ENCODE measurements at places on chromosomes 2 and 18. TPM values are rescaled to one million over a fixed set of nuclear protein-coding genes. Genes with fewer than 3 reads are reported as not detected.

The KIAA2012 gene
- not detected for total RNA-seq

The ANKRD30BL gene
- total RNA-seq: under 0.01 TPM

The AGXT gene
- total RNA-seq: not detected

The LINC00305 gene
- not detected for total RNA-seq

The IL18RAP gene
- total RNA-seq: 0.48 TPM

The SERPINB11 gene
- not detected for total RNA-seq

The KCNK3 gene
- total RNA-seq: not detected

The RESP18 gene
- total RNA-seq: not detected

The TRABD2A gene
- 0.72 TPM for total RNA-seq

The CCL20 gene
- total RNA-seq: 158 TPM

The GPR155 gene
- total RNA-seq: 1.7 TPM

The RAB6C gene
- total RNA-seq: not detected

The SERPINB12 gene
- total RNA-seq: 0.48 TPM

The CHST9 gene
- total RNA-seq: 1.3 TPM

The TMEM247 gene
- total RNA-seq: not detected

The DDX1 gene
- total RNA-seq: 66.3 TPM

The MAP2 gene
- total RNA-seq: 5.3 TPM

The FAM110C gene
- total RNA-seq: 21.4 TPM

The SF3B6 gene
- 212 TPM for total RNA-seq

The COBLL1 gene
- 6.7 TPM for total RNA-seq

The GBX2 gene
- not detected for total RNA-seq

The ZNF892 gene
- total RNA-seq: 7.2 TPM

The NCK2 gene
- total RNA-seq: 106 TPM

The MOGAT1 gene
- not detected for total RNA-seq

The DPYSL5 gene
- not detected for total RNA-seq

The PKDCC gene
- 1.9 TPM for total RNA-seq

The DOK6 gene
- total RNA-seq: under 0.01 TPM

The YWHAQ gene
- 206 TPM for total RNA-seq

The LRP2 gene
- total RNA-seq: under 0.01 TPM

The ASB18 gene
- total RNA-seq: not detected

The DYNAP gene
- total RNA-seq: not detected

The FOXD4L1 gene
- under 0.01 TPM for total RNA-seq

The ADAM23 gene
- total RNA-seq: 0.24 TPM

The CNTNAP5 gene
- total RNA-seq: not detected

The ALKAL2 gene
- not detected for total RNA-seq

The MSH6 gene
- 26.6 TPM for total RNA-seq

The ICOS gene
- not detected for total RNA-seq

The RPL37A gene
- 1,875 TPM for total RNA-seq

The LONRF2 gene
- under 0.01 TPM for total RNA-seq

The NT5DC4 gene
- not detected for total RNA-seq

The TDRD15 gene
- not detected for total RNA-seq

The LIMS2 gene
- total RNA-seq: under 0.01 TPM

The ZNF236 gene
- total RNA-seq: 8.0 TPM

The NAT8 gene
- total RNA-seq: not detected

The FLACC1 gene
- total RNA-seq: not detected

The SATB2 gene
- total RNA-seq: 1.7 TPM

The GPAT2 gene
- 1.5 TPM for total RNA-seq

The SP5 gene
- total RNA-seq: not detected

The NETO1 gene
- total RNA-seq: not detected

The CD302 gene
- 0.48 TPM for total RNA-seq

The PRSS56 gene
- total RNA-seq: not detected

The DCDC2C gene
- total RNA-seq: not detected

The AKAIN1 gene
- not detected for total RNA-seq

The FHL2 gene
- 50.3 TPM for total RNA-seq

The TTN gene
- under 0.01 TPM for total RNA-seq

The KRCC1 gene
- 14.3 TPM for total RNA-seq

The ACMSD gene
- total RNA-seq: 1.7 TPM
